Left hindlimb (tissue), 1 donor: ENCODE measurements at places on chromosomes 12 and 14.

DNA sequence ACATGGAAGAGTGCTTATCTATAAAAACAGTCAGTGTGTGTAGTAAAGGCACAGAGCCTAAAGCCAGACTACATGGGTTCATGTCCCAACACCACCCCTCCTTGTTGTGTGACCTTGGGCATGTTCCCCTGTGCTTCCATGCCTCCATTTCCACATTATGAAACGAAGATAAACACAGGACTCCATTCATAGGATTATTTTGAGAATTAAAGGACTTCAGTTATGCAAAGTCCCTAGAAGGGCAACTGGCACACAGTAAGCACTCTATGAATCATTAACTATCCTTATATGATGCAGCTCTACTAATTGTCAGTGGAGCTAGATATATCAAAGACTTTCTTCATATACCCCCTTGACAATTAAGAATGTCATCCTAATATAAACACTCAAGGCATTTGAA lies 17.8 kb downstream of the IFNG-AS1 start:
- no peak for DNase-seq

DNA sequence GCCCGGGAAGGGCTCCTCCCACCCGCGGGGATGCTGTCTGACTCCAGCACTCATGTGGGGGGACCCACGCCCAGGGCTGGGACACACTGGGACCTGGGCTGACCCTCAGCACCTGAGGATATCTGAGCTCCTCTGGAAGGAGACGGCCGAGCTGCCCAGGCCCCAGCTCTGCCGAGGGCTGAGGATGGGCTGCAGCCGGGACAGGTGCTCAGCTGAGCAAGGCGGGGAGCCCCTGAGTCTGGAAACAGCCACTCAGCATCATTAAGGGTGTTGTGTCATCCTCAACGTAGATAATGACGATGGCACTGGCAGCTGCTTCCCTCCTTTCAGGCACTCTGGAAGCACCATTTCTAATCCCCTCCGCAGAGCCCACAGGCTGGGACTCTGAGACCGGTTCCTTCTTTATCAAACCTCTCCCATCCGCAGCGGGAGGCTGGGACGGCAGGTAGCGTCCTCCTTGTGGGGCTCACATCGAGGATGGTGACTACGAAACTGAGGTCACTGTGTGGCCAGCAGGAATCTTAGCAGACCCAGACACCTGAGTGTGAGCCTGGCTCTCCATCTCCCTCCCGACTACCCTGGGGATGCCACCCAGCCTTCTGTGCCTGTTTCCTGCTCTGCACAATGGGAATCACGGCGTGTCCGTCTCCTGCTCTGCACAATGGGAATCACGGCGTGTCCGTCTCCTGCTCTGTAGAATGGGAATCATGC lies 26.7 kb upstream of the SFSWAP start:
- DNase-seq = no peak

DNA sequence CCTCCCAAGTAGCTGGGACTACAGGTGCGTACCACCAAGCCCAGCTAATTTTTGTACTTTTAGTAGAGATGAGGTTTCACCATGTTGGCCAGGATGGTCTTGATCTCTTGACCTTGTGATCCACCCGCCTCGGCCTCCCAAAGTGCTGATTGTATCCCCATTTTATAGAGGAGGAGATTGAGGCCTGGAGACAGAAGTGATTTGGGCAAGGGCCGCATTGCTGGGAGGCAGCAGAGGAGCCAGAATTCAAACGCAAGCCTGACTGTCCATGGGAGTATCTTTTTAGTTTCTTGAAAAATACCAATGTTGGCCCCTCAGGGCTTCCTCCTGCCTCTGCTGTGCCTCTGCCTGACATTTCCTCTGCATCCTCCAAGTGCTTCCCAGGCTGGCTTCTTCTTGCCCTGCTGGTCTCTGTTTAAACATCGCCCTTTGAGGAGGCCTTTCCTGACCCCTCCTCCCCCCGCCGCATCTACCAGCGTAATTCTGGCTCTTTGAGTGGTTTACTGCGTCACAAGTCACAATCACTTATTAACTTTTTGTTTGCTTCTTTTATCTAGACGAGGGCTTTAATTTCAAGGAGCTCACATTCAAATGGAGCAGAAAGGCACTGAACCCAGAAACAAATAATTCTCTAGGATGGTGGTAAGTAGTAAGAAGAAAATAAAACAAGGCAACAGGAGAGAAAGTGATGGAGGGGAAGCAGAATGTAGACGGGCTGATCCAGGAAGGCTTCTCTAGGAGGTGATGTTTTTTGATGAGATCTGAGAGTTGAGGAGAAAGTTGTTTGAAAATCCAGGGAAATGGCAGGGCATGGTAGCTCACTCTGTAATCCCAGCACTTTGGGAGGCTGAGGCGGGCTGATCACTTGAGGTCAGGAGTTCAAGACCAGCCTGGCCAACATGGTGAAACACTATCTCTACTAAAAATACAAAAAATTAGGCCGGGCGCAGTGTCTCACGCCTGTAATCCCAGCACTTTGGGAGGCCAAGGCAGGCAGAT lies 91.0 kb upstream of the MED13L start:
- DNase-seq = no peak

DNA sequence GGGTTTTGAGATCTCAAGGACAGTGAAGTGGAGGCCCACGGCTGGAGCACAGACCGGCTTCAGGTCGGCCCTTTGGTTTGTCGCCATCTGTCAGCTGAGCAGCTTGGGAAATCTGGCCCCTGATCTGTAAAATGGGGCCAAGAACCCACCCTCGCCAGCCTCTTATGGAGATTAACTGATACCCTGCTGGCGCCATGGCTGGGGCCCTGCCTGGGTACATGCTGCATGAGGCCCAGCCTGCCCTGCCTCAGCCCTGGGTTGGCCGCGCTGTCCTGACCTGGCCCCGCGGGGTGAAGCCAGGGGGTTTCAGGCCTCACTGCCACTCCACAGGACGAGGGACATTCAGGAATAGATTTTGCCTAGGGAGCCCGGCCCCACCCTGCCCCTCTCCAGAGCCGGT lies 33.9 kb upstream of the MEG3 start:
- DNase-seq = peak; percentile 35

DNA sequence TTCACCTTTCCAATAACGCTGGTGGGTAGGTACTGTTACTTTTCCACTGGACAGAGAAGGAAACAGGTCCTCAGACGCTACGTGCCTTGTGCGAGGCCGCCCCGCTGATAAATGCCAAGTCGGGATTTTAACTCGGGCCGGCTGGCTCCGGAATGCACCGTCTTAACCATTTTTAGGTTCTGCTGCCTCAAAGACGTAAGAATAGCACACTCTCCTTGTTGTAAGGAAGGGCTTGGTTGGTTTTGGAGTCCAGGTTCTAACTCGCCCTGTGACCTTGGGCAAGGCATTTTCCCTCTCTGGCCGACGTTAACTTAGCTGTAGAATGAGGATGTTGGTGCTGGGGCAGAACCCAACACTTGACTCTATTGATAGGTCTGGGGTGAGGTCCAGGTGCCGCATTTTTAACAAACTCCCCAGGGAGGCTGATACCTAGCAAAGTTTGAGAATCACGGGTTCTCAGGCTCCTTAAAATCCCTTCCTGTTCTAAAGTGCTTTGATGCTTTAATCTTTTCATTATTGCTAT lies 814 bp downstream of the ANKRD13A start:
- DNase-seq = peak; percentile 40

DNA sequence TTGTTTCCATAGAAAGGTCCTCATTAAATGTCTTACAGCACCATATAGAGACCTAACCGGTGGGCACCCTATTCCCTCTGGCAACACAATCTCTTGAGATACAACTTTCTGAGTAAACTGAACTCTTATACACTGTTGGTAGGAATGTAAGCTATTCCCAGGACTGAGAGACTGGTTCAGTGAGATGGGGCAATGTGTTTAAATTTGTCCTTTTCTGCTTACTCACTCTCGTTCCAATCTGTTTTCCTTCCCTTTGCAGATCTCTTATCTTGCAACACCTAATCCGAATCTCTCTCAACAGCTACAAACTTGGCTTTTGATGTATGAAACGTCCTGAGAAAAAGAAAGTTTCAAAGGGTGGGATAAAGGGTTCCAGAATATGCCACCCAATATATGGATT lies 26.1 kb upstream of the ETV6 start:
- no peak for DNase-seq

GRCh38 chr14:101407328-101407727 lies 154.0 kb upstream of the DIO3 start:
- no peak for DNase-seq

DNA sequence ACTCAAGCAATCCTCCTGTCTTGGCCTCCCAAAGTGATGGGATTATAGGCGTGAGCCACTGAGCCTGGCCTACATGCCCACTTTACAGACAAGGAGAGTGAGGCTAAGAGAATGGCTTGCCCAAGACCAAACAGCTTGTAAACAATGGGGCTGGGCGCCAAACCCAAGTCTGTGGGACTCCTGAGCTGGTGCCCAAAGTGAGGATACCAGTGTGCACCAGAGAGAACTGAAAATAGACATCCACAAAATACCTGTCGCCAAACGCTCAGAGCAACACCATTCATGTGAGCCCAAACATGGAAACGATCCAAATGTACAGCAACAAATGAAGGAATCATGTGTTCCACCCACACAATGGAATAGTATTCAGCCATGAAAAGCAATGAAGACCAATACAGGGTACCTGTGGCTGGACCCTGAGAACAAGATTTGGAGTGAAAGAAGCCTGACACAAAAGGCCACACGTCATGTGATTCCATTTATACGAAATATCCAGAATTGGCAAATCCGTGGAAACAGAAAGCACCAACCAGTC lies 38.2 kb downstream of the CCNK start:
- DNase-seq = no peak

DNA sequence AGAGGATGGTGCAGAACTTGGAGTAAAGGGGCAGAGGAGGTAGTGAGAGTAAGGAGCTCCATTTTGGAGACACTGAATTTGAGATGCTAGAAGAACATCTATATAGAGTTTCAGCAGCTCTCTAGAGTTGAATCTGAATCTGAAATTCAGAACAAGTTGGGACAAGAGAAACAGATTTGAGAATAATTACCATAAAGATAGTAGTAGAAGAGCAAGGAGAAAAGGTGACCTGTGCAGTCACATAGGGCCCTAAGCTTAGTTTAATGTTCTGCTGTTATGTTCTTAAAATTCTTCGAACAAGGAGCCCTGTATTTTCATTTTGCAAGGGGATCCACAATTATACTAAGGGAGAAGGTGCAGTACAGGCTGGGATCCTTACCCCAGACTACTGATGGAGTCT lies 7.4 kb downstream of the REM2 start:
- DNase-seq = no peak

GRCh38 chr12:59194794-59195193 lies 274.5 kb upstream of the LRIG3 start:
- DNase-seq = no peak

DNA sequence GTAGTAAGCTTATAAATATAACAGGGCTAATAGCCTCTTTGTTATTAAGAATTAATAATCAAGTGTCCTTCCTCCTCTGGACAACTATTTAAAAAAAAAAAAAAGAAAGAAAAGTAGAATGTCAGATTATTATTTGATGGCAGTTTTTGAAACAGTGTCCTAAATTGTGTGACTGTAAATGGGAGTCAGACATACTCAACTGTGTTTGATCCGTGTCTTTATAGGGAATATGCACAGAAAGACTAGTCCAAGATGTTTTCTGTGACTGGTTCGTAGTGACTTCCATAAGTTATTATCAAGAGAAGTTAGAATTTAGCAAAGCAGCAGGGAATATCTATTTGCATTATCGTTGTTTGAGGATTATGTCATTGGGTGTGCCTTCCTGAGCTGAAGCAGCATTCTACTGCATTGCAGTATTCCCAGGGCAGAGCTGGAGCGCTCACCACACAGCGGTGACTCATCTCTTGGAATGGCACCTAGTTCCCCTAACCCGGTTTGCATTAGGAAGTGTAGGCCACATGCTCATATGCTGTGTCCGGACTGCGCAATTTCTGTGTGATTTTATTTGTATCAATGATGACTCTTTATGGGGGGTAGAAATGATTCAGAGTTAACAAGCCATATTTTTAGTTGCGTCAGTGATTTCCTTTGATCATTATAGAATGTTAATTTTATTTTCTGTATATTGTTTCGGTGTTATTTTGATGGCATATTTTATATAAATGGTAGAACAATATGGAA lies 7.9 kb downstream of the DYNC1H1 start:
- DNase-seq = peak; percentile 87

- peak; percentile 34 for DNase-seq
Observed at GRCh38 chr12:57823131-57823907, 4.8 kb upstream of the AVIL start.

DNA sequence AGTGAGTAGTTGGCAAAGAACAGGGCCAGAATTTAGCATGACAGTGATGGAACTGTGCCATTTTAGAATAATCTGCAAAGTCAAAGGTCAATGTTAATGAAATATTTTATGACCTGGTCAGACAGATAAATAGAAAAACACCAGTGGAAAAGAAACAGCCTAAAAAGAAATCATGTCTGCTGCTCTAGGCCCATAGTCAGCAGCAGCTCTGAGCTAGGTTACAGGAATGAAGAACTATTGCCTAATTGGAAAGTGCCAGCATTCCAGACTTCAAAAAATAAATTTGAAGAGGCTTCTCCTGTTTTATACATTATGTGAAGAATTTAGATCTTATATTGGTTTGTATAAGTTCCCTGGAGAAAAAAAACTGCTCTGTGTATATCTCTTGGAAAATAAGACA lies 9.8 kb downstream of the NPC2 start:
- no peak for DNase-seq

DNA sequence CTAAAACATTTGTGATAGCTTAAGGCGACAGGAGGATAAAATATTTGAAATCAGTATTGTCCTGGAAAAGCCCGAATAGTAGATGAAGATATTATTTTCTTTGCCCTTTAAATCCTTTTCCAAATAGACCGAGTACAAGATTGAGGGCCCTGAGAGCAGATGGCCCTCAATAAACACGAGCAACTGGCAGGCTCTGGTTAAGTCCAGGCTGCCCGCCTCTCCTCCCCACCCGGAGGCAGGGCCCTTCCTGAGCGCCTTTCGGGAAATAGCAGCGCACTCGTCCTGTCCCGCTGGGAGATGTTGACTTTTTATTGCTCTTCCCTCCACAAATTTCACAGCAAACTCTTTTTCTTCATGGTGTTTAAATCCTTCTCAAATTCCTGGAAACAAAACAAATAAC lies 50.8 kb upstream of the MAX start:
- no peak for DNase-seq

DNA sequence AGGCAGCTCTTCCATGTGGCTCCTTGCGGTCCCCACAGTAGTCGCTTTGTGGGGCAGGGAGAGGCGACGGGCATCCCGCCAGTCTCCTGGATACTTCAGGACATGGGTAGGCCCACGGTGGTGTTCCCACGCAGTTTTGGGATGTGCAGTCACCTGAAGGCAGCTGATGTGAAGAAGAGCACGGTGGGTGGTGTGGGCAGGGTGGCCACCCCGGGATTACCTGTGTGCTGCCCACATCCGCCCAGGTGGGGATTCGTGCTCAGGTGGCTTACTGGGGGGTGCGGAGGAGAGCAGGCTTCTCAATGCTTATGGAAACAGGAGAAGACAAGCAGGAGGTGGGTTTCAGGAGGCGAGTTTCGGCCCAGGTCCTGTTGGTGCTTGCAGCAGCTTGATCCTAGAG lies 28.4 kb upstream of the TDRD9 start:
- no peak for DNase-seq
